Right hindlimb (tissue), 1 donor: ENCODE measurements at places on chromosomes 6 and 20.

- DNase-seq, result no peak
These were observed 215.0 kb upstream of the SHLD1 start for GRCh38 chr20:5535125-5535756.

- no peak for DNase-seq
These were observed 10.8 kb downstream of the GCNT2 start for GRCh38 chr6:10531942-10532341.

DNA sequence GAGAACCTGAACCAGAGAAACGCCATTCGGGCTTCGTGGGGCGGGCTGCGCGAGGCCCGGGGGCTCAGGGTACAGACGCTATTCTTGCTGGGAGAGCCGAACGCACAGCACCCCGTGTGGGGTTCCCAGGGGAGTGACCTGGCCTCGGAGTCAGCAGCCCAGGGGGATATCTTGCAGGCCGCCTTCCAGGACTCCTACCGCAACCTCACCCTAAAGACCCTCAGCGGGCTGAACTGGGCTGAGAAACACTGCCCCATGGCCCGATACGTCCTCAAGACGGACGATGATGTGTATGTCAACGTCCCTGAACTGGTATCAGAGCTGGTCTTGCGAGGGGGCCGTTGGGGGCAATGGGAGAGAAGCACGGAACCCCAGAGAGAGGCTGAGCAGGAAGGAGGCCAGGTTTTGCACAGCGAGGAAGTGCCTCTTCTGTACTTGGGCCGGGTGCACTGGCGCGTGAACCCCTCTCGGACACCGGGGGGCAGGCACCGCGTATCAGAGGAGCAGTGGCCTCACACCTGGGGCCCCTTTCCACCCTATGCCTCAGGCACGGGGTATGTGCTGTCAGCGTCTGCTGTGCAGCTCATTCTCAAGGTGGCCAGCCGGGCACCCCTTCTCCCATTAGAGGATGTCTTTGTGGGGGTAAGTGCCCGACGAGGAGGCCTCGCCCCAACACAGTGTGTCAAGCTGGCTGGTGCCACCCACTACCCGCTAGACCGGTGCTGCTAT lies 904 bp downstream of the B3GALT4 start:
- DNase-seq, result no peak

DNA sequence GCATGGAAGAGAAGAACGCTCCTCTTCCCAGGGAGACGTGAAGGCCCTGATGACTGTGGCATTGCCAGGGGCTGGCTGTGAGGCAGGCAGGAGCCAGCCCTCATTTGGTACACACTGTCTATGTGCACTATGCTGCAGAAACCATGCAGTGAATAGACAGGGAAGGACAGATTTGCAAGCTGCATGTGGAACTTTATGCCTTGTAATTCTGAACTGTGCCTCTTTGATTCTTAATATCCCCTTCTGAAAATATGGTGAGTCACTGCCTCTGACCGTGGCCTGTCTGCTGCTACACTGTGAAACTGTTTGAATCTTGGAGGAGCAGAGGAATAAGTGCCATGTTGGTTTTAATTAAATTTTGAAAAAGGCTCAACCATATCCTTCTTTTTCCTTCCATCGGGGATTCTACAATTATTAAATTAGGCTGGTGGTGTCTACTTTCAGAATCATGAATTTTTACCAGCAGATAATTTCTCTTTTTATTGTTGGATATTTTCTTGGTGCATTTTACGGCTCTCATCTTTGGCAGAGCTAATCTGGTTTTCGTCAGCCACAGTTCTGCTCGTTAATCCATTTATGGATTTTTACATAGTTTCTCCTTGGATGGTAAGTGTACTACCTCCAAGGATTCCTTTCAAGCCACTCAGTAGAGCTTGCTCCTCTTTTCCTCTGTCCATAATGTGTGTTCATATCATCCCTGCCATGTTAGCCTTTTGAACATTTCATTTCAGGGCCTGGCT lies 301.0 kb upstream of the SLC35B3 start:
- no peak for DNase-seq

GRCh38 chr20:3446779-3447178 lies 24.0 kb upstream of the ATRN start:
- no peak for DNase-seq
